ENCODE measurements at places on chromosomes 4 and X.

- DNase-seq: no peak
Observed at GRCh38 chr4:834368-835147, 8.6 kb upstream of the CPLX1 start.

- DNase-seq: no peak
Observed at GRCh38 chr4:46870411-46870810, 38.6 kb downstream of the COX7B2 start.

DNA sequence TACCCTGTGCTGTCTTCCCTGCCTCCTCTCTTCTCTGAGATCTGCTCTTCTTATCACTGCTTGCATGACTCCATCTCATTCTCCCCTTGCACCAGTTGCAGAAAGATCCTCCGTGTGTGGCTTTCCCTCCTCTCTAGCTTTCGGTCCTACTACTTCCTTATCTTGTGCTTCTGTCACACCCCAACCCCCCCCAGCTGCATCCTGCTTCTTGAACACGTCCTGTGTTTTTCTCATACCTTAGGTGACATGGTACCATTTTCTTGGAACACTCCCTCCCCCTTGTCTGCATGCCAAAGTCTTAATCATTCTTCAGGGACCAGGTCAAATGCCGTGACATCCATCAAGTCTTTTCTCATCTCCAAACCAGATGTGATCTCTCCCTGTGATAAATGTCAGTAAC lies 46.4 kb downstream of the FHL1 start:
- DNase-seq: no peak

GRCh38 chr4:40255393-40256281 lies 58.8 kb downstream of the RHOH start:
- no peak for DNase-seq

GRCh38 chr4:148477276-148477675 lies 35.1 kb upstream of the NR3C2 start:
- no peak for DNase-seq

DNA sequence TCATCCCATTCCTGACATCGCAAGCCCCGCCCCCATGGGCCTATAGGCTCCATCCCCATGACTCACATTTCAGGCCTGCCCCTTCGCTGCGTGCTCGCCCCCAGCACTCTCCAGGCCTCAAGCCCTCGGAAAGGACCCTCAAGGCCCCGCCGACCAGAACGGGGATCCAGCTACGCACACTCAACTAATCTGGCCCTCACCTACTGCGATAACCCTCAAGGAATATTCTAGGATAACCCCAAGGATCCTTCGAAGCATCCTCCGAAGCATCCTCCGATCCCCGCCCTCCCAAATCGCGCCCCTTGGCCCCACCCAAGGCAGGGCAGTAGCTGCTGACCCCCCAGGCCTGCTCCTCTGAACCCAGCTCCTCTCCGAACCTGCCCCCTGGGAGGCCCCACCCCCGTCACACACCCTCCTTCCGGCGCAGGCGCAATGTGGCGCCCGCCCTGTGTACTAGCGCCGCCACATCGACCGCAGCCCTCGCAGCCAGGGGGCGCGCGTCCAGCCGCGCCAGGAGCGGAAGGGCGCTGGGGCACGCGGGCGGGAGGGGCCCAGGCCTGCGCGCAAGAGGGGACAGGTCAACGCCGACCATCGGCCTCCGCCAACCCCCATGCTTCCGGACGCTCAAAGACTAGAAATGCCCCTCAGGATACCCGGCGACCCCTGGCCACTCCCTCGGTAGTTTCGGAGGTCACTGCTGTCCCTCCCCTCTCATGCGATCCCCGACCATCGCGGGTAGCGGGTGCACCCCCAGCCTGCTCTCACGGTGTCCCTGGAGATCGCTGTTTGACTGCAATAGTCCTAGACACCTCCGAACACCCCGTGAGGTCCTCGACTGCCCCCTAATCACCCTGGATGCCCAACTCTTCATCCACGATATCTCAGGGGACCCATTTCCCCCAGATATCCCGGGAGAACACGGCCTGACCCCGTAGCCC lies 6.4 kb upstream of the MAGIX start:
- peak; percentile 72 for DNase-seq
